ENCODE measurements at places on chromosomes 12 and 14.

DNA sequence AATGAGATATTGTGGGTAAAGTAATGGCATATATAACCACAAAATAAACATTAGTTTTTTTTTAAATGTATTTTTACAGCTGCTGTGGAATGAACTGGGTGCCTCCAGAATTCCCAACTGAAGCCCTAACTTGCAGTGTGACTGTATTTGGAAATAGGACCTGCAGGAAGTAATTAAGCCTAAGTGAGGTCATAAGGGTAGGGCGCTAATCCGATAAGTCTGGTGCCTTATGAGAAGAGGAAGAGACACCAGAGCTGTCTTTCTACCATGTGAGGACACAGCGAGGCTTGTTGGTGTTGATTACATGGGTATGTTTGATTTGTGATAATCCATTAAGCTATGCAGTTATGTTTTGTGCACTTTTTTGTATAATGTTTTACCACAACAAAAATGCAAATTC, 136.8 kb downstream of the TPH2 start:
- DNase-seq, result no peak

DNA sequence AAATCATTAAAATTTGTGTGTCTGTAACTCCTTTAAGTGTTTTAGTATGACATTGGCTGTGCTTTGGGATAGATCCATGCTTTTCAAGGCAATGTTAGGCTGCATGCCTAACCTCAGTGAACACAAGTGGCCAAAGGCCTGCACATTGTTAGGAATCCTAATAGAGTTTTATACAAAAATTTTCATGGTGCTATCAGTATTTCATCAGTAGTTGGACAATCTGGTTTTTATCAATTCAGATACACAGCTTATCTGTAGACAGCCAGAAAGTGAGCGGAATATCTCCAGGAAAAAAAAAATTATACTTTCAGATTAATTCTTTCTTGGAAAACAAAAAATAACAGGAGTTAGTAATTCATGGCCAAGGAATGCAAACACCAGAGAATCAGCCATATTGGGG, 324.0 kb upstream of the PDE3A start:
- no peak for DNase-seq

DNA sequence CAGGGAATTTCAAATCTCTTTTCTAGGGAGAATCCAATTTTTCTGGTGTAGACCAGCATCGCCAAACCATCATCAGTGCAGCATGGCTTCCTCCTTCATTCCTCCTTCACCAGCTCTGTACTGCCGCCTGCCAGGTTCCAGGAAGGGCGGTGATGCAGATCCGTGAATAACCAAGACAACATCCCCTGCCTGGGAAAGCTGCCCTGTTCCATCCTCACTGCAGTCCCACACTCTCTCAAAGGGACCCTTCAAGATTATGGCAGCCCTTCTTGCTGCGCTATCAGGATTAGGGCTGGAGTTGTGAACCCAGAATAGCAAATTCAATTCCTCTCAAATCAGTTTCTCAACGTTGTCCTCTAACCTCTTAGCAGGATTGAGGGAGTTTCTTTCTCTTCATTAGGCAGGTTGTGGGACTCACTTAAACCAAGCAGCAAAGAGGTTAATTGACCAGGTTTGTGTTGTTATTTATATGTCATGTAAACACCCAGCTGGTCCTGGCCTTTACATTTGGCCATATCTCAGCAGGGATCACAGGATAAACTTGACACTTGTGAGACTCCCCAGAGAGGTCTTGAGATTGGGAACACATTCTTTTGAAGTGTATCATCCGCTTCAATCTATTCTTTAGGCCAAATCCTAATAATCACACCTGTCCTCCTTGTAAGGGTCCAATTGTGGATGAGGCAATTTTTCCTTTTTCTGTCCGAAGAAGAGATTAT, 26.2 kb downstream of the TMEM30B start:
- no peak for DNase-seq

DNA sequence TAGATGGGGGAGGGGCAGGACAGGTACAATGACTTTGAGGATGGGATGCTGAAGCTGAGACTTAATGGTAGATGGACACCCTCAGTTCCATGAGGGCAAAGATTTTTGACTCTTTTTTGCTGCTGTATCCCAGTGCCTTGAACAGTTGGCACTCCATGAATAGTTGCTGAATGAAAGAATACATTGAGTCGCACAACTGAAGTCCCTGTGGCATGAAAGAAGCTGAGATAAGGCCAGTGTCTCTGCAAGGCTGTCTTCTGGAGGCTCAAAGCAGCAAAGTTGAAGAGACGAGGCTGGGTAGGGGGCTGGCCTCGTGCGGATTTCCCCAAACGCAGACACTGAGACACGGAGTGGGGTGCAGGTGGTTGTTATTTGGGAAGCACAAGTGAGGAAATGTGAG, 179.3 kb downstream of the ADCK1 start:
- DNase-seq, result no peak

DNA sequence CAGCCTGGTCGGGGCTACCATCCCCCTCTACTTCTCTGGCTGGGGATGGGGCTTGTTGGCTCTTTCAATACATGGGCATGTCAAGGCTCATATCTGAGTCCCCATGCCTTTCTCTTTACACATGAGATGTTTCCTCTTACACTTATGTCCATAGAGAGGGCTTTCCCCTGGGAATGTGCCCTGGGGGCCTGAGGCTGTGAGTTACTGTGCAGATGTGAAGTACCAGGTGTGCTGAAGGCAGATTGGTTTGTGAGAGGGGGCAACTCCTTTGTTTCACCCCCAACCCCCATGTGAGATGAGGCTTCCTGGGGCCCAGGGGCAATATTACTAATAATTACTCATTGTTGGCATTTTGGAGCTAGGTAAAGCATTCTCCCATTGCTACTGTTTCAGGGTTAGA, 32.8 kb downstream of the NRXN3 start:
- peak; percentile 61 for DNase-seq

GRCh38 chr12:8680533-8680932, 17.3 kb upstream of the RIMKLB start:
- no peak for DNase-seq

Measured in NCI-H2107 (cell line).